Activated T-cell treated with anti-CD3 and anti-CD28 coated beads for 4 hours (primary cell): ENCODE measurements at places on chromosomes 5 and 9.

DNA sequence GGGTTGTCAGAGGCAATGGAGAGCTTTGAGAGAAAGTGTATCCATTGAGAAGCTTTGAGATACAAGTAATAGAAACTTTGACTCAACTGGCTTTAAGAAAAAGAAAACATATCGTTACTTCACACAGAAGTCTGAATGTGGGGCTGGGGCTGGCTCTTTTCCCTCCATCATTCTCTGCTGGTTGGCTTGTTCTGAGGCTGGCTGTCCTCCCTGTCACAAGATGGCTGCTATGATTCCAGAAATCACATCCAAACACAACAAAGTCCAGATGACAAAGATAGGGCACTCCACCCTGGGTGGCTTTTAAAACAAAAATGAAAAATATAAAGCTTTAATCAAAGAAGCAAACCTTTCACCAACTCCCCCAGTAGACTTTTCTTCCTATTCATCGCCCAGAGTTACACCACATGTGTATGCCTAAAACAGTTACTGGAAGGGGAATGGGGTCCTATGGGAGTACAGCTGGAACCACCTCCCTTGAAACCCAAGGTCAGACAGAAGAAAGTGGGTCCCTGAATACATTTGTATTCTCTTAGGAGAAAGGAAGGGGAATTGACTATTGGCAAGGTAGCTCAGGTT, 284.3 kb downstream of the GAS1 start:
- DNase-seq, result no peak

DNA sequence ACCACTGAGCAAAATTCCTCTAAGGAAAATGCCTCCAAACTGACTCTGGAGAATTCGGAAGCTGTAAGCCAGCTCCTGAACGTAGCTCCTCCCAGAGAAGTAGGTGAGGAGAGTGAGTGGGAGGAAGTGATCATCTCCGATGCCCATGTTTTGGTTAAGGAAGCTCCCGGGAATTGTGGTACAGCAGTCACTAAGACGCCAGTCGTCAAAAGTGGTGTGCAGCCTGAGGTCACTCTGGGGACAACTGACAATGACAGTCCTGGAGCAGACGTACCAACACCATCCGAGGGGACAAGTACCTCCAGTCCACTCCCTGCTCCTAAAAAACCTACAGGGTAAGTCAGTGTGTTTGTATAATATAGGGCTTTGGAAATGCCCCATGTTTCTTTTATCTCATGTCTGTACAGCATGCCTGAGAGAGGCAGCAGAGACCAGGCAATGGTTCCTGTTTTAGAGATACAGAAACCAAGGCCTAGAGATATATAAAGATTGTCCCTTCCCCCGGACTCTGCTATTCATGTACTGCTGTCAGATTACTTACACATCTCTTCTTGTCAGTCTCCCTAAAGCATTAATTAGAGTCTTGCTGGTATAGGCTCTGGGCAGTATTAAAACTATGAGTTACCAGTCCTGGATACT, 23.9 kb downstream of the HMGXB3 start:
- DNase-seq, result no peak

DNA sequence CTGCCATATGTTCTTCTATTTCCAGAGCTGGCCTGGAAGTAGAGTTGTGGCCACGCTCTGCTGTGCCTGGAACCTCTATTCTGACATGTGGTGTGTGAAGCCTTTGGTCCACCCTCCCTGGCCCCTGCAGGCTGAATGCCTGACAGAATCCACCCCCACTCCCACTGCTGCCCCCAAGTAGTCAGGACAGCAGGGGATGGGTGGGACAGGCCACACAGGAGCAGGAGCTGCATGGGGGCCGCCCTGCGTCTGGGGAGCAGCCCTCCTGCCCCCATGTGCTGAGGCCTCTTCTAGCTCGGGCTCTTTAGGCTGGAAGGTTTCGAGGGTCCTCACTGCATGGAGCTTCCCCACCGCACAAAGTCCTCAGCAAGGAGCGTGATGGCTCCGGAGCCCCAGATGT, 32.6 kb upstream of the IRX4 start:
- DNase-seq, result no peak

DNA sequence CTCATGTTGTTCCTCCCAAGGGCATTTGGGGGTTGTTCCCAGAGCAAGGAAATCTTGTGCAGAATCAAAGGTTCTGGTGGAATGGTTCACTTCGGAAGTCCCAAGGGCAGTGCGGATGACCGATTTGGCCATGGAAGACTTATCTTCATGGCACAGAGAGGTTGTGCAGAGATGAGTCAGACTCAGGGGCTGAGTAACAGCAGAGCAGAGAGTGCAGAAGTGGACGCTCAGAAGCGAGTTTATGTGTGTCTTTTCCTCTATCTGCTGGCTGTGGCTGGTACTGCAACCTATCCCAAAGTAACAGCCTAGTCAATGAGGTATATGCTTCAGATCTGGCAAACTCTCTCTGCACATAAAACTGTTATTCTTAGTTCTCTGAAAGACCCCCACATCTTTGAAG, 118.1 kb downstream of the DPYSL3 start:
- DNase-seq, result no peak

DNA sequence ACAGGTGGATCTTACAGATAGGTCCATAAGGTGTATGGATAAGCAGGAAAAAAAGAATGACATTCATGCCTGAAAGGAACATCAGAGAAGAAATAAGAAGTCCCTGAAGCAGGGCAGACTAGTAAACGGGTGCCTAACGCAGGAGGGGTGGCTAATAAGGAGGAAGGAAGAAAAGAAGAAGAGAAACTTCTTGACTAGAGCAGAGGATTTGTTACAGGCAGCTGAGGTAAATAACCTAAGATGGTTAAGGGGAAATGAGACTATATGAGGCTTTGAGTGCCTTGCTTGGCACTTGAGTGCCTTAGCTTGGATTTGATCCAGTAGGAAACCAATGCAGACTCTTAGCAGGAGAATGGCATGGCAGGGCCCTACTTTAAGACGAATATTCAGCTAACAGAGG, 313.5 kb upstream of the PDE4D start:
- no peak for DNase-seq

DNA sequence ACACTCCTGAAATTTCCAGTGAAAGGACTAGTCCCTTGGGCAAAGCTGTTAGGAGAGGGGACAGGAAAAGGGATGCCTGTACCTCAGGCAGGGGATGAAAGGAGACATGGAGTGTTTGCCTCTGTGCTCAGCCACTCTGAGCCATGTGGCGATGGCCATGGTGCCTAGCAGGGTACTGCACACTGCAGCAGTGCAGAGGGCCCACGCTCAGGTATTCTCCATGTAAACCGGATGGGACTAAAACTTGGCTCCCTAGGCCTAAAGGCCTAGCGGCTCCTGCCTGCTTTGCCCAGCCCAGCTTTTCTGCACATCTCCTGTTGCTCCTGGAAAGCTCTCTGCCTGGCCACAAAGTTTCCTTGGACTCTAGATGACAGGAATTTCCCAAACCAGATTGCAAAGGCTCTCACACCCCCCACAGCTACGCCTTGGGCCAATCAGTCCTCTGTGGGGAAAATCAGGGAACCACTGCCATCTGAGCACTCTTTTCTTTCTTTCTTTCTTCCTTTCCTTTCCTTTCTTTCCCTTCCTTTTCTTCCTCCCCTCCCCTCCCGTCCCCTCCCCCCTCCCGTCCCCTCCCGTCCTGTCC, 44.3 kb downstream of the HABP4 start:
- DNase-seq, result no peak

DNA sequence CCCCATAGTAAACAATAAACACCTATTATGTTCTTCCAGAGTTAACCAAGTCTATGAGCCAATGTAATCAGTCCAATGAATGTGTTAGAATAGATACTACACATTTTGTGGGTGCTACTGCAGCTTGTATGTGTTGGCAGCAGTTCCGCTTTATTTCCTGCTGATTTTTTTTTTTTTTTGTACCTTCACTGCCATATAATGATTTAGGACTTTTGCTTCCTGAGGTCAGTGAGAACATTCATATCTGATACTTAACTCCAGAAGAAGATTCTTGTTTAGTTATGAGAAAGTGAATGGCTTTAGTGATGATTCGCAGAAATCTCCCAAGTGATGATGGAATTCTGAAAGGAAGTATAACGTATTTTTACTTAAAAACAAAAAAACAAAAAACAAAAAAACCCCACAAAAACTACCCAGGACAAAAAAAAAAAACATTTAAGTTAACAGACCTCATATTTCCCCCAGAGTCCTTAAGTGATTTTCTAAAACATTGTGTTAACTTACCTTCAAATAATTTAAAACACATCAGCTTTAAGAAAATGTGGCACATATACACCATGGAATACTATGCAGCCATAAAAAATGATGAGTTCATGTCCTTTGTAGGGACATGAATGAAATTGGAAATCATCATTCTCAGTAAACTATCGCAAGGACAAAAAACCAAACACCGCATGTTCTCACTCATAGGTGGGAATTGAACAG, 24.7 kb upstream of the LMNB1 start:
- no peak for DNase-seq
